ENCODE measurements at places on chromosomes 11 and 22.

GRCh38 chr11:133576351-133576750 is 44.0 kb upstream of the OPCML start:
- no peak for DNase-seq

GRCh38 chr11:31355131-31355530 is 14.4 kb downstream of the DCDC1 start:
- DNase-seq = peak; percentile 55

DNA sequence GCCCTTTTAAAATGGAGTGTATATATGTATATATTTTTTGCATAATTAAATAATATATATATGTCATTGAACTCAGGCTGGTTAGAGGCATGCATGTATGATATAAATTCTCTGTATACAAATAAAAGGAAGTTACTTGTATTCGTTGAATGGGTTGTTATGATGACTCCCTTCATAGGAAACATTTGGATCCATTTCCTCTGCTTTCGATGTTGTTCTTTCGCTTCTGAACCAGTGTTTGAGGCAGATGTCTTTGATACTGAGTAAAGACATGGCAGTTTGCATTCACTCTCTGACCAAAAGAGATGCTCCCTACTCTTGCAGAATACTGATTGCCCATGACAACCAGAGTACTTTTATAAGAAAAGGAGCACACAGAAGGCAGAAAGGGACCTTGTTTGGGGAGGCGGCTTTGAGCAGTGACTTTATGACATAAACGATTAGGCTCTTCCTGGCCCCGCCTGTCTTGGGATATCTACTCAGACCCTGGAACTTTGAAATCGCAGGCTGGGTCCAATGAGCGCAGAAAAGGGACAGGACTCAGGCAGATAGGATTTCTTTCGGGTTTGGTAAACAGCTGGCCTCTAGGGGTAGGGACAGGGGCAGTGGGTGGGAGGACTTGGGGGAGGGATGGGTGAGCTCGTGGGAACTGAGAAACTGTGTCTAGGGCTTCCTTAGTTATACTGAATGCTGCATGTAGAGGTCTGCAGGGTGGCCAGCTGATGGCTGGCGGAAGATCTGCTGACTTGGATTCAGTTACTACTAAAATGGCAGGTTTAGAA is 23.2 kb downstream of the TIMP3 start:
- no peak for DNase-seq

GRCh38 chr11:125592305-125593113 is at the start of gene STT3A:
TSS of gene STT3A (plus strand) at chr11:125592852. CDS start at chr11:125595916, 3,064 bp downstream.
- peak; percentile 99 for DNase-seq

- no peak for DNase-seq
Observed at GRCh38 chr11:71095294-71095850, 157.0 kb downstream of the SHANK2 start.

DNA sequence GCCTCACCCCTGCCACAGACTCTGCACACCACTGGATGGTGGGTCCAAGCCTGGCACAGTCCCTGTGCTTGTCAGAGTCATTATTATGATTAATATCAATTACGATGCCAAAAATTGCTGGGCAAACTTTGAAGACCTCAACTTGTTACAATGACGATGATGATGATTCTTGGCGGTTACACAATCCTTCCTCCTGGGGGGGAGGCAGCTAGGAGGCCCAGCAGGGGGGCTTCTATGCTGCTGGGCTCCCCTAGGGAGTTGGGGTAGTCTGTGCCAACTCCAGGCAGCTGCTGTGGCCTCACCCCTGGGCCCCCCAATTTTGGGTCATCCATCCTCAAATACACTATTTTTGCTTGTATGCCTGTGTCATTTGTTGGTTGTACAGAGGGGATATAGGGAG is 12.0 kb downstream of the SLC35E4 start:
- no peak for DNase-seq

GRCh38 chr22:35345808-35346505 is 34.9 kb upstream of the HMOX1 start:
- no peak for DNase-seq

GRCh38 chr11:70532731-70533130 is 134.4 kb downstream of the CTTN start:
- no peak for DNase-seq

GRCh38 chr11:86117001-86117711 is 48.3 kb upstream of the PICALM start:
- no peak for DNase-seq

DNA sequence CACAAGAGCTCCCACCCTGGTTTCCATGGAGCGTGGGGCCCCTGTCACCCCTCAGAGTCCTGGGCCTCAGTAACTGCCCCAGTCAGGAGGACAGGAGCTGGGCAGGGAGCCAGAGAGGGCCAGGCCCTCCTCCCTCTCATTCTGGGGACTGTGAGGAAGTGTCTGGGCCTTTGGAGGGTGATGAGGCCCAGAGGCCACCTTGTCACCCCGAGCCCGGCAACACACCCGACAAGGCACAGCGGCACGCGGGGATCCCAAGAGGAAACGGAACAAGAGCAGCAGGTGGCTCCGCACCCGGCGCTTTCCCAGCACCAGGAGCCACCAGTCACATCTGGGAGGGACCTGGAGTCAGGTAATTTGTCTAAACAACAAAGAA is 72.1 kb downstream of the CELSR1 start:
- peak; percentile 19 for DNase-seq

DNA sequence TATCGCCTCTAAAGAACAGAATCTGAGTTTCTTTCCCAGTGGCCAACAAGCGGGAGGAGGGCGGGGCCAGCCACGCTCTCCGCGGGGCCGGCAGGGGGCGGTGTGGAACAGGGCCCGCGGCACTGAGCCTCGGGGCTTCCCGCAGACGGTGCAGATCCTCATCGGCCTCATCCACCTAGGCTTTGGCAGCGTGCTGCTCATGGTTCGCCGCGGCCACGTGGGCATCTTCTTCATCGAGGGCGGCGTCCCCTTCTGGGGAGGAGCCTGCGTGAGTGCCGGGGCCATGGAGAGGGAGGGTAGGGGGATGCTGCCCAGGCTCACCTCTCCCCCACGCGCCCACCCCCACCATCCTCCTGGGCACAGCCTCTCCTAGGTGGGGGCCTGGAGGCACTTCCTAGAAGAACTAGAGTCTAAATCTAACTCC is 10.7 kb downstream of the MS4A15 start:
- no peak for DNase-seq

DNA sequence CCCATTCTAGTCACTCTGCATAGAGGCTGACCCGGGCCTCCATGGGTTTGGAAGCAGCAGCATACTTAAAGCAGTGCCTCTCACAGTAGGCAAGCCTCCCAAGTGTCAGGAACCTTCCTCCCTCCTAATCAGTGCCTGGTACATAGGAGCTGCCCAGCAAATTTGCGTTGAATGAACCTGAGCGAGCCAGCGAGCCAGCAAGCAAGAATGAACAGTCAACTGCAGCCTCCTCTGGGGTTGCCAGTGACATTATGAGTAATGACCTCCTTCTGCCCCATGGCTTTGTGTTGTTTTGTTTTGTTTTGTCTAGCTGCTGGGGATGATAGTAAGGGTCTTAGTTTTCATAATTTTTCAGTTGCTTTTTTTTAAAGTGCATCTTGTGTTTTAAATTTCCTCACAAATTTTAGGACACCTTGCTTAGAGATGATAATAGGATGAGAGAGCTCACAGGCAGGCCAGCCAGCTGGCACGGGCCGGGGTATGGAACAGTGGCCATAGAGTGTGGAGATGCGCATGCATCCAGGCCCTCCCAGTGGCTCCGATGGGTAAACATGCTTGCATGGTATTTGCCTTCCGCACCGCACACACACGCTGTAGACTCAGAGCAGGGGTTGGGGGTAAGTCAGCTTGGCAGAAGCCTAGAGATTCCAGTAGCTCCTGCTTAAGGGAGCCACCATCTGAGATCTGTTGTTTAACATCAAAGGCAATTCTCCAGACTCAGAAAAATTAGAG is 36.1 kb downstream of the TTC12 start:
- peak; percentile 58 for DNase-seq

GRCh38 chr11:1479006-1479677 is 7.4 kb downstream of the MOB2 start:
- no peak for DNase-seq

DNA sequence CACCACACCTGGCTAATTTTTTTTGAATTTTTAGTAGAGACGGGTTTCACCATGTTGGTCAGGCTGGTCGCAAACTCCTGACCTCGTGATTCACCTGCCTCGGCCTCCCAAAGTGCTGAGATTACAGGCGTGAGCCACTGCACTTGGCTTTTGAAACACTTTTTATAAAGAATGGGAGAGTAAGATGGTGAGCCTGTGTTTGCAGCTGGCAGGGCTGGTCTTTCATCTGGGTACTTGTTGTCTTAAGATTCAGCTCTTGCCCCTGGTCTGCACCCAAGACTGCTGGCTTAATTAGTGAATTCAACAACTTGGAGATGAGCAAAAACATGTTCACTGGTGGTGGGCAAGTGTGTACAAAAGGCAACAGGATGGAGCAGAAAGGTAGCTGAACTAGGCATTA is 4.0 kb downstream of the TSPAN18 start:
- DNase-seq = no peak

DNA sequence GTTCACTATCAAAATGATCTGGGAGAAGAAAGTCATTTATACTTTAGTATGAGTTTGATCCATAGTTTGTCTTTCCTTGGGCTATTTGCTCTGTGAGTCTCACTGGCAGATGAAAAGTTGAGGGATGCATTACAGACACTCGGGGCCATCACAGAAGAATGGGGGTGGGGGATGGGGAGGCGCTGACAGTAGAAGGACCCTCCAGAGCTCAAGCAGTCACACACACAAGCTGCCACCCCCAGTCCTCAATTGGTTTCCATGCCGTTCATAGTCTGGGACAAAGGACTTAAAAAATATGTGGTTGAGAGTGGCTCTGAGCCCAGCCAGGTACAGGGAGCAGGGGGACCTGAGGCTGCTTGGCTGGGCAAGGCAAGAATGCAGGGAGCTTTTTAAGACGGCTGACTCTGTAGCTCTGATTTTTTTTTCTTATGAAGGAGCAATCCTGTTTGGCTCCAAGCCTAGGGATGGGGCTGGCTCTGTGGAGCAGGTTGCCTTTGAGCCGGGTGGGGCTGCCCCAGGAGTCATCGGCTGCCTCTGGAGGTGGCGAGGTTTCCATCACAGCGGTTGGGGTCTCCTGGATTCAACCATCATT is 13.3 kb upstream of the ANO1 start:
- DNase-seq = no peak

DNA sequence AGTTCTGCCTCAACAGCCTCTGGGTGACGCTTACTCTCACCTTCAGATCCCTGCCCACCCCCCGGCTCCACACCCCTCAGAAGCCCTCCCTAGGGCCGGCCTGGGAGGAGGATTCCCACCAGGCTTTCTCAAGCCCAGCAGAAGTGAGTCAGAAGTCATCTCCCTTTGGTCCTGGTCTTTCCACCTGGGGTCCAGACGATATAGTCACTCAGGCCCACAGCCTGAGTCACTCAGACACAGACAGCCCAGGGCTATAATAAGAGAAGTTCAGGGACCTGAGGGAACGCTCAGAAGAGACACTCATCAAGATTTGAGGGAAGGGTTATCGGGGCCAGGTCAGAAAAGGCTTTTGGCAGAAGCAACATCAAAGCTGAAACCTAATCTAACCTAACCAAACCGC is 127.1 kb downstream of the SPATA19 start:
- DNase-seq = no peak

Data from NCI-H2029 (cell line).